ENCODE measurements at places on chromosomes 2 and 18. TPM values are rescaled to one million over a fixed set of nuclear protein-coding genes. Genes with fewer than 3 reads are reported as not detected.

DNA sequence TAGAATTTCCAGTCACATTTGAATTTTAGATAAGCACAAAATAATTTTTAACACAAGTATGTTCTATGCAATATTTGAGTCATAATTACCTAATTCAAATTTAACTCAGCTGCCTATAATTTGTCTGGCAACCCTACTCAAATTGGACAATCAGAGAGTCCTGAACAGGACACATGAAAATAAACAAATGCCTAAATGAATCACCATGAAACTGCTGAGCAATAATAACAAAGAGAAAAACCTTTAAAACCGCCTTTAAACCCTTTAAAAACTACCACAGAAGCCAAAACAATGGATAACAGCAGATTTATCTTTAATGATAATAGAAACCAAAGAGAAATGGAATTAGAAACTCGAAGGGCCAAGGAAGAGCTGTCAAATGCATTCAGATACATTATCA lies 39.5 kb downstream of the ARL4C start:
- H3K27ac ChIP-seq = no peak overlapping the region
- H3K27me3 ChIP-seq = no peaks in the 10 kb centered on the region
- H3K4me1 ChIP-seq = no peaks in the 10 kb centered on the region
- DNase-seq = no peak
- no peaks in the 10 kb centered on the region for H3K36me3 ChIP-seq
- H3K4me3 ChIP-seq = no peak overlapping the region

- H3K27me3 ChIP-seq = no peaks in the 10 kb centered on the region
- H3K4me3 ChIP-seq = peak overlapping the region; percentile 50
- H3K4me1 ChIP-seq = no peaks in the 10 kb centered on the region
- DNase-seq = no peak
- H3K27ac ChIP-seq = no peak overlapping the region
Measured at GRCh38 chr18:14748496-14748895, 524 bp downstream of the ANKRD30B start.

DNA sequence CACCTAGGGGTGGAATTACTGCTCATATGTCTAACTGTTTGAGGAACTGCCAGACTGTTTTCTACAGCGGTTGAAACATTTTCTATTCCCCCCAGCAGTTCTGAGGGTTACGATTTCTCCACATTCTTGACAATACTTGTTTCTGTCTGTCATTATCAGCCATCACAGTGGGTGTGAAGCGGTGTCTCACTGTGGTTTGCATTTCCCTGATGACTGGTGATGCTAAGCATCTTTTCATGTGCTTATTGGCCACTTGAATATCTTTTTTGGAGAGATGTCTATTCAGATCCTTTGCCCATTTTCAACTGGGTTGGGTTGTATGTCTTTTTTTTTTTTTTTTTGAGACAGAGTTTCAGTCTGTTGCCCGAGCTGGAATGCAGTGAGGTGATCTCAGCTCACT lies 63.0 kb downstream of the ADNP2 start:
- H3K36me3 ChIP-seq = no peaks in the 10 kb centered on the region
- H3K4me3 ChIP-seq = no peak overlapping the region
- no peaks in the 10 kb centered on the region for H3K27me3 ChIP-seq
- no peak for DNase-seq

DNA sequence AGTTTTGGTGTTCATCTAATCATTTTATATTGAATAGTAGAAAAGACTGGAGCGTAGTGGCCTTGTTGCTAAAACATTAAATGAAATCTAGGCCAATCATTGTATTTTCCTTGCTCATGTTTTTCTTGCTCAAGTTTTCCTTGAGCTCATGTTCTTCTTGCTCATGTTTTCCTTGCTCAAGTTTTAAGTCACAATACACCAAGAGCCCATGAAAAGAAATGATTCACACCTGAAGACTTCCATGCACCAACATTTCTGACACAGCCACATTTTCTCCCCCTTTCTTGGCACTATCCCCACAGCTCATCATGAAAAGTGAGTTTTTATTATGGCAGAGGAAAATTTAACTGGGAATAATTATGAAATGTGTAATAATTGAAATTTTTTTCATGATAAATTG lies 92.0 kb downstream of the LRP1B start:
- no peaks in the 10 kb centered on the region for H3K27me3 ChIP-seq
- DNase-seq = no peak
- H3K27ac ChIP-seq = no peak overlapping the region
- H3K4me1 ChIP-seq = no peaks in the 10 kb centered on the region
- H3K4me3 ChIP-seq = no peak overlapping the region
- no peaks in the 10 kb centered on the region for H3K36me3 ChIP-seq

ZDBF2 gene
- 12.2 TPM for total RNA-seq

DNA sequence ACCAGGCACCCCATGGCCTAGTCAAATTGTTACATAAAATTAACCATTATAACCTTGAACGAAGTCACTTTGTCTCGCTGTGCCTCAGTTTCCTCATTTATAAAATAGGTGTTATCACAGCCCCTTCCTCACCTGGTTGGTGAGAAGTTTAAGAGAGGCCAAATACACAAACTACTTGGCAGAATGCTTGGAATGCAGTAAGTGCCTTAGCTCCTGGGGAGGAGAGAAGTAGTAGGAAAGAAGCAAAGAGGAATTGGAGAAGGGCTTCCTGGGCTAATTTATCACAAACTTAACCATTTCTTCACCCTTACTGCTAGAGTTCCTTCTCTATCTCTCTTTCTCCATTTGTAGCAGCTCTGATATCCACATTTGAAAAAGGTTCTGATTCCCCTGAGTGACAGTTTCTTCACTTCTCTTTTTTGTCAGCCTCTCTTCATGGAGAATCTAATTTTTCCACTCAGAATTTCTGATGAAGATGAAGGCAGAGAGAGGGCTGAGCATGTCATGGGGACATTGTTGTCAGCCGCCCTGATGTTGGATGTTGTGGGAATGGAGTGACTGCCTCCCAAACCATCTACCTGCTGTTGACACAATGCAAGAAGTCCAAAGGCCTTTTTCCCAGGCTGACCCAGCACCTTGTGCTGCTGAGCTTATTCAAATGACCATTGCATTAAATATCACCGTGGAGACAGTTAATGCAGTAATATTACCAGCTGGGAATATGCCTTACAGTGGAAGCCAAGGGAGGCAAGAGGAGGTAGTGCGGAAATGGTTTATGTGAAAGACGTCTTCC lies 60.4 kb downstream of the BOD1L2 start:
- H3K27me3 ChIP-seq = no peaks in the 10 kb centered on the region
- no peaks in the 10 kb centered on the region for H3K36me3 ChIP-seq
- no peaks in the 10 kb centered on the region for H3K4me1 ChIP-seq
- H3K4me3 ChIP-seq = no peak overlapping the region
- H3K27ac ChIP-seq = no peak overlapping the region
